ENCODE measurements at places on chromosomes 11 and 22.

DNA sequence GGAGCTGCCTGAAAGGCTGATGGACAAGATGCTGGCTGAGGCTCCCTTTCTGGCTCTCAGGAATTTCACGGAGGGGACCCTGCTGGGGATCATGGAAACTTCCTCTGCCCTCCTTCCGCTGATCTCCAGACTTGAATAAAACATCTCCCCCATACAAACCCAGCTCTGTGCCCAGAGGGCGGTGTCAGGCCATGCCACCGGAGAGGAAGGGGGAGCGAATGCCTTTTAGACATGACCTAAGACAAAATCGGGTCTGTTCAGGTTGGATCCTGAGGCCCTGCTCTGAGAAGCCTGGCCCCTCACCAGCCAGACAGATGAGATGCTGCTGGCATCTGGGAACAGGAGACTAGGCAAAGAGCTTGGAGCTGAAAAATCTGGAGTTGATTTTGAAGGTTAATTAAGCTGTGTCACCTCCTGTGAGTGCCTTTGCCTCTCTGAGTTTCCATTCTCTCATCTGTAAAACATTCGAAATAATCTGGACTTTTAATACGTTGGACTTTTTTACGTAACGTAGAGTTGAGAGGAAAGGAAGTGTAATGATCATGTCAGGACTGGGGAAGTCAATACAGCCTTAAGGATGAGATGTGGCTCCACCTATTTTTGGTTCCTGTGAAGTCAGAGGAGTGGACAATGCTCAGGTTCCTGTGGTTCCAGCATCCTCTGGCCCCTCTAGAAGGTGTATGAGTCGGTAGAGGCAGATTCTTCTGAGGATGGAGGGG, 163.6 kb downstream of the ST3GAL4 start:
- no peak for DNase-seq

GRCh38 chr11:121592708-121593107, 139.9 kb upstream of the SORL1-AS1 start:
- DNase-seq, result no peak

DNA sequence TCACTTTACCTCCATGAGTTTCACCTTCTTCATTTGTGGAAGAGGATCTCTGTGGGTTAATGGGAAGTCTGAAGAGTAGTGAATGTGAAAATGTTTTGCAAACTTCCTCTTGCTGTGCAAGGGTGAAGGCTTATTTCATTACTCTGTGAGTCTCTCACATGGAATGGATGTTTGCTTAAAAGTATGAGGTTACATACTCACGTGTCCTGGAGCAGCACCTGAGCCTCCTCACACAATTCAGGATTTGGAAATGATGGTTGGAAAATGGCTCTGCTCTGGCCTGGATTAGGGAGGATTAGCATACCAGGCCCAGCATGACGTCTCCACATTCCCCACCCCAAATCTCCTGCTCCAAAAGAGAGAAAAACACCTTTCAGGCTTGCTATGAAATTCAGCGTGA, 4.8 kb downstream of the GRAMD1B start:
- DNase-seq, result no peak

DNA sequence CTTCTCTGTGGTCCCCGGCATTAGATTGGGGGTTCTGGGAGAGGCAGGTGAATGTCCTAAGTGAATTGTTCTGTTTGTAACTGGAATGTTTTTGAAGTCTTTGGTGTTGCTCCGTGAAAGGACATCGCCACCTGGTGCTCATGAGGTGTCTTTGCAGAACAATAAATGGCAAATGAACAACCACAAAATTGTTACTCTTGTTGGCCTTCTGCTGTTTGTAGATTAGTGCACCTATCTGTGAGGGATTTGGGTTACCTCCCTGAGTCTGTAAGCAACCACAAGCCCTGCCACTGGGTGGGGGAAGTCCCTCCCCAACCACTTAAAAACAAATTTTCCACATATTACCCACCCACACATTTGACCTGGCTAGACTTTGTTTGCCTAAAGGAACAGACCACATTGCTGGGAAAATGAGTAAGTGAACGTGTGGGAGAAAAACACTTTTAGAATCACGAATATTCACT, 4.7 kb downstream of the MPEG1 start:
- DNase-seq, result no peak

- DNase-seq, result no peak
Measured at GRCh38 chr11:12285106-12285505, 92.3 kb upstream of the PARVA start.

- no peak for DNase-seq
Measured at GRCh38 chr11:128105950-128106349, 481.4 kb downstream of the ETS1 start.

DNA sequence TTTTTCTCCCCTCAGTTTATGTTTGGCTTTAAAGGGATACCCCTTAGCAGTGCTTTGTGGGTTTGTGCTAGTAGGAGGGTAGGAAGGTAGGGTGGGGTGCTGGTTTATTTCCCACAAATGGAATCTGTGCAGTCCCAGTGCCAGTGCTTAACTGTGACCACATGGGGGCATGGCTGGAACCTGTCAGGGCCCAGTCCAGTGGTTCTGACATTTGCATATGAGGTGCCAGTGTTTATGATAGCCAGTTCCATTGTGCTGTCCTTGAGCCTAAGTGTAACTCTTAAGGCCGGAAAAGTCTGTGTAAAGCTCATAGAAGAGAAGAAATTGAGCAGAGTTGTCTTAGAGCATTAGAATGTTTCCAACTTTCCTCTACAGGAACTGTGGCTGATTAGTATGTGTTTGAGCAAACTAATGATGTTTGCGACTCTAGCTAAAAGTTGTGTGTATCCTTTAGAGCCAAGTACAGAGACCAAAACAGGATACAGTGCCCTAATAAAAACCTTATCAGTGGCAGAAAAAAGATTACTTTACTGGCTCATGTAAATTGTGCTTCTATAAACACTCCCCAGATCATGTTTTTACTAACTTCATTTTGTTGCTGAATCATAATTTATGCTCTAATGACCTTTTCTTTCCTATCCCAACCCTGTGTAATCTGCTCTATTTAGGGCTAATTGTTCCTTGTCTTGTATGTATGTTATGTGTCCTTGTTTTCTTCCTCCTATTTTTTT, 38.1 kb downstream of the DIXDC1 start:
- DNase-seq, result no peak

DNA sequence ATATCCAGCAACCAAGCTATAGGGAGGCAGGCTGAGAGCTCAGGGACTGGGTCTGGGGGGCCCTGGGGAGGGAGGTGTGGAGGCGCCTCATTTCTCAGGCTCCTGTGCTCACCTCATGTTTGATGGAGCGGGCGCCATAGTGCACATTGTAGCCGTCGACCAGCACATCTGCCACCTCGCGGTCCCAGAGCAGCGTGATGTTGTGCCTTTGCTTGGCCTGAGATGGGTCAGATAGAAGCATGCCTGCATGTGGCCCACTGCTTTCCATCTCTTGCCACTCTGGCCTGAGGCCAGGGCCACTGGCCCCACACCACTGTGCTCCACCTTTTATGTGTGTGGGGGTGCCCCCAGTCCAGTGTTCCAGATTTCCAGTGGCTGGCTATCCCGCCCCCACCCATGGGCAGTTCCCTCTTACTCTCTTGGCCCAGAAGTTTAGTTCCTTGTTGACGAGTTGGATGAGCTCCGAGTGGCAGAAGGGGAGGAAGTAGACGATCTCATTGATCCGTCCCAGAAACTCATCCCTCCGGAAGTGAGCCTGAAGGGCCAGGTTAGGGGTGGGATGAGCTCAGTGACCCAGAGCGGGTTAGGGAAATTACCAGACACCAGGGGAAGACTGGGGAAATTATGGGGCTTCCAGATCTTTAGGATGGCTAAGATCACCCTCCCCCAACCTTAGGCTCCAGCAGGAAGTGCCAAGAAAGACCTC, 50.1 kb upstream of the PHOX2A start:
- DNase-seq, result no peak

- DNase-seq, result no peak
Measured at GRCh38 chr11:369336-370018, at the start of gene B4GALNT4. Gene B4GALNT4, plus strand, starts transcription at chr11:369499. Its CDS starts 305 bp downstream, at chr11:369804.

- DNase-seq, result no peak
Measured at GRCh38 chr11:95795627-95796295, 5.5 kb downstream of the CEP57 start.

- no peak for DNase-seq
Measured at GRCh38 chr11:26112264-26112663, 219.7 kb upstream of the ANO3 start.

DNA sequence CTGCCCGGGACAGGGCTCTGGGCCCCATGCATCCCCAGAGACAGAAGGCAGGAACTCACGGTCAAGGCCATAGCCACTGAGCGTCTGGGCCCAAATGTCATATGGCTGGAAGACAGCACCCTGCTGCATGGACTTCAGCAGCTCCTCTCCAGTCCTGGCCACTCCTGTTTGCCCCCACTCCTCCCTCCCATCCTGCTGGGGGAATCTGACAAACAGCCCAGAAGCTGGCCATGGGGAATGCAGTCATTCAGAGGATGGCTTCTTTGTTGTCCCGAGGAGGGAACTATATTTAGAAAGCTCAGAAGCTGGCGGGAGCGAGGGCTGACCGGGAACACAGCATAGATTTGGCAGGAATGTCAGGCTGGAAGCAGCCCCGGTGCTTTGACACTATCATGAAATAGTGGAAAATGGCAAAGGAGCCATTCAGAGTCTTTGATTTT, 35.0 kb downstream of the DKK3 start:
- no peak for DNase-seq

DNA sequence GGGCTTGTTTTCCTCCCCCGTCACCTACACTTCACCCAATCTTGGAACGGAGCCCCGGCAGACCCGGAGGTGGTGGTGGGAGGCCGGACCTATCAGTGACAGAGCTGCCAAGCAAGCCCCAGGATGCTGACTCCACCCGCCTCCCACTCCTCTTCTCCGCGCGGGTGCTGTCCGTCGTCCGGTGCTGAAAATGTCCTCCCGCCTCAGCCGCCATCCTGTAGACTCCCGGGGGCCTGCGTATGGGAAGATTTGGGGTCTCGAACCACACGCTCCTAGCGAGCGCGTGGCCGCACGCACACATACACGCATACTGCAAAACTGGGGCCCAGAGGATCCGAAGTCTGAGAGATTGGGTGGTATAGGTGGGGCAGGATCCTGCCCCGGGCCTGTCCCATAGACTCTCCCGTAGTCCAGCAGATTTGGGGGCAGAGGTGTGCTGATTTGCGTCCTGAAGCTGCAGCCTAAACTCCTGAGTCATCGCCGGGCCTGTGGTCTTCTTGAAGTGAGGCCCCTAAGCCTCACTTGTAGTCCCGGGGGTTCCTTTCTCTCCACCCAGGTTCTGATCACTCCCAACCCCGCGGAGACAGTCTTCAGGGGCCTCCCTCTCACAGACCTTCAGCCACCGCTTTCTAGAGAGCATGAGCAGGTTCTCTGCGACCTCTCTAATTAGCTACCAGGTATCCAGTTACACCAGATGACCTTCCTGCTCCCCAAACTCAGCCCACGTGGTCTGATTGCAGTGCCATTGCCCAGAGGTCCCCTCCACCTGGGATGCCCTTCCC, 796 bp upstream of the YIF1A start:
- DNase-seq, result peak; percentile 44

- no peak for DNase-seq
Measured at GRCh38 chr11:80593648-80594374, 1153.0 kb upstream of the TENM4 start.

DNA sequence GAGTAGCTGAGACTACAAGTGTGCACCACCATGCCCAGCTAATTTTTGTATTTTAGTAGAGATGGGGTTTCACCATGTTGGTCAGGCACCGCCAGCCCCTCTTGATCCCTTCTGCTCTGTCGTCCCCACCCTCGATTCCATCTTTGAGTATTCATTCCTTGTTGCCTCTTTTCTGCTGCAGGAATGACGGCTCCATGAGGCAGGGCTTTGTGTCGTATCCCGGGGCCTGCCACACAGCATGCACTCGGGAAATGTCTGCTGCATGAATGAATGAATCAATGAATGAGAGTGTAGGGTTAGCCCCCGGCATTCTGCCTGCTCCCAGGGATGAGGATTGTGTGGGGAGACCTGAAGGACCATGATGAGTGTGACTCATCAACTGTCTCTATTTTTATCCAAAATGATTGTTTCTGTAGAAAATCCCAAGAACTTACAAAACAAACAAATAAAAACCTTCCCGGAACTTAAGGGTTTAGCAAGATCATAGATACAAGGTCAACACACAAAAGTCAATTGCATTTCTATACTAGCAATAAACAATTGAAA, 54.6 kb upstream of the SLC22A12 start:
- no peak for DNase-seq

DNA sequence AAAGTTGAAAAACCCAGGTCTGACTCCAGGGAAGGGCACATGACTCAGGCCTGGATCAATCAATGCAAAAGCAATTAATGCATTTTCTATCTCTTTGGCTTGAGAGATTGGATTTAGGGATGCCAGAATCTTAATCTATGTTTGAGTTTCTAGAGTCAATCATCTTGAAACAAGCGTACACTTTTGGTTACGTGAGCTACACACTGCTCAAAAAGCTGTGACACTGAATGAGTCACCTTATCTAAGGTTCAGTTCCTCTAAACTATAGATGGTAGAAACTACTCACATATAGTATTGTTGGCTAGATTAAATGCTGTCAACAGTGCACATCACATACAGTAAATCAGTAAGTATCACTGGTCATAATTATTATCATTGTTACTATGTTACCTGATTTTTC, 24.2 kb downstream of the MRE11 start:
- DNase-seq, result no peak

- no peak for DNase-seq
Measured at GRCh38 chr11:69969890-69970784, 108.0 kb upstream of the ANO1 start.

DNA sequence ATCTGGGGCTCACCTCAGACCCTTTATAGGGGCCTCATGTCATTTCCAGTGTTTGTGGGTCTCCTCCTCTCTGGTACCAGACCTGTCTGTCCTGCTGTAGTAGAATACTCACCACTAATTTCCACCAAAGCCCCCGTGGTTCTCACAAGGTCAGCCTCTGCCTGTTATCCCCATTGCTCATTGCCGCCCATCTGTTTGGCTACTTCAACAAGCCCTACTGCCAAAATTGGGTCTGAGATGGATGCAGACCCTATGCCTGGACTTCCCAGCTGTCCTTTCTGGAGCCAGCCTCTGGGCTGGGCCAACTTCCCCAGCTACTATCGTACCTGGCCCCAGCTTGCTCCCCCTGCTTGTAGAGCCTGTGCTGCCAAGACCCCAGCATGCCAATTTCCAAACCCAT, 152.1 kb upstream of the ISX start:
- DNase-seq, result no peak

All from stimulated activated CD8-positive, alpha-beta memory T cell treated with anti-CD3 and anti-CD28 coated beads, Interleukin-7, amount 100 ng/mL, for 1 hour (primary cell).